Kidney glomerular epithelial cell (primary cell): ENCODE measurements at places on chromosomes 16 and 17.

DNA sequence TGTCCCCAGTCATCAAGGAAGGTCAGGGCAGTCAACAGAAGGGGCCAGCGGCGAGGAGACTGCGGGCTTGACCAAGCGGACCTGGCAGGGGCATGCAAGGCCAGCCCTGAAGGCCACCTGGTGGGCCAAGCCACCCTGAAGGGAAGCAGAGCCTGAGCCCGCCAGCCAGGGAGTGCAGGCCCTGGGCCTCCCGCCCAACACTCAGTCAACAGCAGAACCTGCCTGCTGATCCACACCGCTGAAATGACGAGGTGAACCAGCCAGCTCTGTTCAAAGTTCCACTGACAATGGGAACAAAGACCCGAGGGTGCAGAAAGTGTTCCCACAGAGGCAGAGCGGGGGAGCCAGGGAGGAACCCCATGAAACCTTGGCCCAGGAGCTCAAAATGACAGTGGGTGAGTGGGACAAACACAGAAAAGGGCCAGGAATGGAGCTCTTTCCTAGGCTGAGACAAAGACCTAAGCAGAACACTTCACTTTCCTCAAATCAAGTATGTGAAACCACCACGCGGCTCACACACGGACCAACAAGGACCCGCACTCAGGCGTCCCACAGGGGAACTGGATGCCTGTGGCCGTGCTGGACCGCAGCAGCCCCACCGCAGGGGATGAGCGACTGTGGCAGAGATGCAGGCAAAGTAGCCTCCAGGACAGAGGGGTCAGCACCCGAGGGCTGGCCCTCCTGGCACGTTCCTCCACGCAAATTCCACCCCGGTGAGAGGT, 12.0 kb downstream of the AXIN1 start:
- DNase-seq: no peak

DNA sequence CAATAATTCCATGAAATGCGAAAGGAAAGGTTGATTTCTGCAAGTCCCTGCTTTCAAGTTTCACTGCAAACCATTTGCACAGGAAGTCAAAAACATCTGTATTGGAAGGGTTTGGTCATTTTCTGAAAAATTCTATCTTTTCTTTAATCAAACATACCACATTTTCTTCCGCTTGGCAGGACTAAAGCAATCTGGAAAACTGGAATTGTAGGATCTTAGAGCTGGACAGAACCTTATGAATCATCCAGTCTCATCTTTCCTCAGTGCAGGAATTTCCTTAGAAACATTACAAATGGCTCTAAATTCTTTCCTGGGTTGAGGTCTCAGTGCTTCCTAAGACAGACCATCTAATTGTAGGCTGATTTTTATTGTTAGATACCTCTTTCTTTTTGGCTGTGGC, 111.5 kb upstream of the ELAC2 start:
- no peak for DNase-seq

DNA sequence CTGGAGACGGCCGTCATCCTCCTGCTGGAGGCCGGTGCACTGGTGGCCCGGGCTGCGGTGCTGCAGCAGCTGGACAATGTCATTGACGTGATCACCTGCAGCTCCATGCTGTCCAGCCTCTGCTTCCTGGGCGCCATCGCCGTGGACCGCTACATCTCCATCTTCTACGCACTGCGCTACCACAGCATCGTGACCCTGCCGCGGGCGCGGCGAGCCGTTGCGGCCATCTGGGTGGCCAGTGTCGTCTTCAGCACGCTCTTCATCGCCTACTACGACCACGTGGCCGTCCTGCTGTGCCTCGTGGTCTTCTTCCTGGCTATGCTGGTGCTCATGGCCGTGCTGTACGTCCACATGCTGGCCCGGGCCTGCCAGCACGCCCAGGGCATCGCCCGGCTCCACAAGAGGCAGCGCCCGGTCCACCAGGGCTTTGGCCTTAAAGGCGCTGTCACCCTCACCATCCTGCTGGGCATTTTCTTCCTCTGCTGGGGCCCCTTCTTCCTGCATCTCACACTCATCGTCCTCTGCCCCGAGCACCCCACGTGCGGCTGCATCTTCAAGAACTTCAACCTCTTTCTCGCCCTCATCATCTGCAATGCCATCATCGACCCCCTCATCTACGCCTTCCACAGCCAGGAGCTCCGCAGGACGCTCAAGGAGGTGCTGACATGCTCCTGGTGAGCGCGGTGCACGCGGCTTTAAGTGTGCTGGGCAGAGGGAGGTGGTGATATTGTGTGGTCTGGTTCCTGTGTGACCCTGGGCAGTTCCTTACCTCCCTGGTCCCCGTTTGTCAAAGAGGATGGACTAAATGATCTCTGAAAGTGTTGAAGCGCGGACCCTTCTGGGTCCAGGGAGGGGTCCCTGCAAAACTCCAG, 1.1 kb downstream of the MC1R start:
- no peak for DNase-seq

- no peak for DNase-seq
These were observed 797 bp upstream of the RAB11FIP3 start for GRCh38 chr16:424623-425081.

- DNase-seq: peak; percentile 36
These were observed 54.8 kb downstream of the VAC14 start for GRCh38 chr16:70746040-70746707.

GRCh38 chr17:41464682-41465081, 2.5 kb downstream of the KRT32 start:
- DNase-seq: peak; percentile 89

GRCh38 chr17:65185668-65186382, 48.7 kb downstream of the RGS9 start:
- DNase-seq: no peak

- no peak for DNase-seq
These were observed 48.4 kb downstream of the CMC2 start for GRCh38 chr16:80958284-80958683.

GRCh38 chr17:14228903-14229302, 7.8 kb downstream of the CDRT15 start:
- DNase-seq: no peak

DNA sequence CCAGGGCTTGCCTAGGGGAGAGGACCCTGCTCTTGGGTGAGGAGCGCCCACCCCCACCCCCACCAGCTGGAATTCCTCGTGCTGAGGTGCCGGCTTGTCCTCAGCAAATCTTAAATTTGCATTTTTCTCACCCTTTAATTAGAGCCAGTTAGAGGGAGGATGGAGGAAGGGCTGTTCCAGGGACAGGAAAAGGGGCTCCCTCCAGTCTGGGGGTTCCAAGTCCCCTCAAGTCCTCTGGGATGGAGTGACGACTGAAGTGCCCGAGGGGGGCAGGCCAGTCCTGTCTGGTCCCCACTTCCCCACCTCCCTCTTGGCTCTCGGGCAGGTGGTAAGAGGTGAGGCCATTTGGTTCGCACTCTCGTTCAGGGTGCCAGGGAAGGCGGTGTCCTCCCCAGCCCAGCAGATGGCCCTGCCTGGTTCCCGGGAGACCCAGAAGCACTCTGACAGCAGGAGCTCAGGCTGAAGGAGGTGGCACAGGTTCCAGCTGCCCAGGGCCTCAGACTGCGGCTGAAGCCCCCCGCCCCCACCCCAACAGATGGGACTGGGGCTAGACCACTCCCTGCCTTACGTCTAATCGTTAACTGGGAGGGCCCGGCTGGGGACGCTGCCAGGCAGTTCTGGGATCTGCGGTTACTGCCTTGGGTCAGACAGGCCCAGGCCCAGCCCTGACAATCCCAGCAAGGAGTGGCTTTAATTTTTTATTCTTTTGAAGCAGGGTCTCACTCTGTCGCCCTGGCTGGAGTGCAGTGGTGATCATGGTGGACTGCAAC, 2.2 kb downstream of the RAB26 start:
- no peak for DNase-seq

- peak; percentile 51 for DNase-seq
These were observed 295.3 kb upstream of the PMFBP1 start for GRCh38 chr16:72467157-72467759.

DNA sequence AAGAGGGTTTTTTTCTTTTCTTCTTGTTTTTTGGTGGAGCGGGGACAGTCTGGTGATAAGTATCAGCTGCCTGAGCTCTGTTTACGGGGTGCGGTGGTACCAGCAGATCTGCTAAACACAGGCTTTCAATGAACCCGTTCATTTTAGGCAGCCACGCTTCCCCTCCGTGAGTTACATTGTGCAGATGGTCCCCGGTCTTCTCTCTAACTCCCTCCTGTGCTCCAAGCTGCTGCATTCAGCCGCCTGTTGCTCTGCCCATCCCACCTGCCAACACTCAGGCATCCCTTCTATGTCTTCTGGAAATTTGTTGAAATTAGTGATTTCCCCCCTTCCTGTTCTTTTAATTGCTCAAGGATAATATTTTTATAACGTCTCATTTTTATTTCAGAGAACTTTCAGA, 82.1 kb upstream of the ELAC2 start:
- no peak for DNase-seq

- DNase-seq: no peak
These were observed 1.6 kb downstream of the MLLT6 start for GRCh38 chr17:38706505-38707216.

DNA sequence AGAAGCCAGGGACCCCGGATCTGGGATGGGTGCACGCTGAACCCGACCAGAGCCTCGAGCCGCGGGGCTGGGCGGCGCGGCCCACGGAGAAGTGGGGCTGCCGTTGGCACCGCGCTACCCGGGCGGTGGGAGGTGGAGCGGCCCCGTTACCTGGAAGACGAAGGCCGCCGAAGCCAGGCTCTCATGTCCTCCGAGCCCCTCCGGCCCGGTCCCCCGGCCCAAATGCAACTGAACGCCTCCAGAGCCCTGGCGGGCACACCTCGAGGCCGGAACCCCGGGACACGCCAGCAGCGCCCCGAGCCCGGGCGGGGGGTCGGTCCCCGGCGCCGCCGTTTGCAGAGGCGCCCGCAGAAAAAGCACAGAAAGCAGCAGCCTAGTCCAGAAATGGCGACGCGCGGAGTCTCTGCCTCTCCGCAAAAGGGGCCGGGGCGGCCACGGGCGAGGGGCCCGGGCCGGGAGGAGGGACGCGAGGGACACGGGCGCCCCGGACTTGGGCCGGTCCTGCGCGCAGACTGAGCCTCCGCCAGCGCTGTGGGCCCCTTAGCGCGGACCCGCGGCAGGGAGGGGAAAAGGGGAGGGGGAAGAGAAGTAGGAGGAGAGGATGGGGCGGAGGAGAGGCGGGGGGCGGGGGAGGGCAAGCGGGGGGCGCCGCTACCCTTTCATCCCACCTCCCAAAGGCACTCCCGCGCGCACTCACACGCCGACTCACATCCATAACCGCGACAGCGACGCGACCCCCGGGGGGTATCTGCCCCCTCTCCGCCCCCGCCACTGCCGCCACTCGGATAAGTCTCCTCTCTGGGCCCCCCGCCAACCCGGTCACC, 1.4 kb downstream of the AXIN2 start:
- DNase-seq: no peak

- no peak for DNase-seq
These were observed 45.0 kb downstream of the ZNF652 start for GRCh38 chr17:49316889-49317675.

DNA sequence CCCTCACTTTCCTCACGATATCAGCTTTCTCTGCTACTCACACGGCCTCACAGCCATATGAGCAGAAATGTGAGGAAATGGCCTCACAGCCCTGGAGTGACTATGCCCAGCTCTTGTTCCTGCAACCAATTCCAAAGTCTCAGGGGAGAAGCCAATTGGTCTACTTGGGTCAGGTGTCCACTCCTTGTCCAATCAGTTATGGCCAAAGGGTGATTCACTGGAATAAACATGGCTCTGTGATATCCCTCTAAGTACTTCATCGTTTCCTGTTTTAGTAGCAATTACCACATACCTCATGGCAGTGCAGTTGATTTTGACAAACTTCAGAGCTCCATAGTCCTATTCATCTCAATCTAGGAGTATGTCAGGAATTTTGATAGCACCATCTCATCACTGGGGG, 195.4 kb downstream of the KATNIP start:
- no peak for DNase-seq

- no peak for DNase-seq
These were observed 943 bp downstream of the DYNC1LI2 start for GRCh38 chr16:66750279-66751052.

- DNase-seq: no peak
These were observed 13.6 kb downstream of the HEATR6 start for GRCh38 chr17:60065136-60065535.

DNA sequence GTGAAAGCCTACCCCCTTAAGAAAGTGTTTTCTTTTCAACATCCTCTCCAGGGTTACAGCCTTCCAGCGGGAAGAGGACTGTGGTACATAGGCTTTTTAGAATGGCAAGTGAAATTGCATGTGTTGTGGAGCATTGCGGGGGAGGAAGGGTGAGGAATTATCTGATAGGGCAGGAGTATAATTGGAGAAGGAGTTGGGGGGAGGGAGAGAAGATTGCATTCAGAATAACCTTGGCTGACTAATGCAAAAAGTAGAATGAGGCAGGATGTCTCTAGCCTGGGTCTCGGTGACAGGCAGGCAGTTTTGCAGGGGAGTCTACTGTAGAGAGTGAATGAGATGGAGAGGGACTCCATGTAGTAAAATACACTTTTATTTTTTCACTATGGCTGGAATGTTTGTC, 2.4 kb upstream of the CDH8 start:
- DNase-seq: no peak

DNA sequence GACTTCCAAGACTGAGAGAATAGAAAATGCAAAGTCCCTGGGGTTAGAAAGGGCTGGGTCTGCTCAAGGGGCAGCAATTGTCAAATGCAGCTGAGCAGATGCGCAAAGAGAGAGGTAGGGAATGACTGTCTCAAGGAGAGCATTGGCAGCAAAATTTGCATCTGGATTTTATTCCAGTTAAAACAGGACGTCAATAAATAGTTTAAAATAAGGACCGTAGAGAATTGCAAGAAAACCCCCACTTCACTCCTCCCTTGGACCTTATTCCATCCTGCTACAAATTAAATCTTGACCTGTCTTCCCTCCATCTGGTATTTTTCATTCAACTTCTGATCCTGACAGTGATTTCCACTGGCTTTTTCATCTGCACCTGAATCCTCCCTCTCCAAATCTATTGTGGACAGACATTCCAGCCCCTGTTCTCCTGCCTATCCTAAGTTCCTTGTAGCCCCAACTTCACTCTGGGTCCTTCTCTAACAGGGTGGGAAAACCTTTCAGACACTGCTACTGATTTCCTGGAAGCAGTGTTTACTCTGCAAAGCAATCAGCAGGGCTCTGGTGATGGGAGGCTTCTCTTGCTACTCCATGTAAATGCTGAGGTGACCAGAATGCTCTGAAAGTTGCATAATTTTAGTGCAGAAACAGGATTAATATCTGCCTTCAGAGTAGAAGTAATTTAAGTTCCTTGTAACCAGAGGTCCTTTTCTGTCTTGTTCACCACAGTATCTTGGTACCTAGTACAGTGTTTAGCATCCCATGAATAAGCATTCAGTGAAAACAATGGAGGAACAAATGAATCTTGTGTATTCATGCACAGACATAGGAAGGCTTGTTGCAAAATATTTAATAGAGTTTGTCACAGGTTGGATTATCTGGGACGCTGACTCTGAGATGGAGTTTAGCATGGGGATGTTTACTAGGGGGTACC, 79.2 kb downstream of the CDH11 start:
- DNase-seq: no peak

DNA sequence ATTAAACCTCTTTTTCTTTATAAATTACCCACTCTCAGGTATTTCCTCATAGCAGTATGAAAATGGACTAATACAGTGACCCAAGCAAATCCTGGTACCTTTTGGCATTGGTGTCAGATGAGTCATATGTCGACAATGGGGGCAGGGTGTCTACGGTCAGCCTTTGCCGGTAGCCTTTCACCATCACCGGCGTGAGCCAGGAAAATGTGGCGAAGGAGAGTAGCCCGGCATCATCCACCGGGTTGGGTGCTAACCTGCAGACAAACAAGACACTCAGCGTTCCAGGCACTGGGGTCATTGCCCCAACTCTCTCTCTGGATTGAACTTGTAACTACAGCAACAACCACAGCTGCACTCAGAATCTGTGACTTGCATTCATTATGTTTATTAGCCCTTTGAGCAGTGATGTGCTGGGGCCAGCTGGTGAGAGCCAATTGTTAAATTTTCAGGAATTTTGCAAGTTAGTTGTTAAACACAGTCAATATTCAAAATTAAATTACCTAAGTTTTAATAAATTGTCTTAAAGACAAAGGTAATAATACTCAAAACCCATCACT, 11.9 kb downstream of the ABCC12 start:
- DNase-seq: no peak
